Hippocampal formation (tissue), 2 donors: ENCODE measurements at places on chromosomes 16 and 17.

DNA sequence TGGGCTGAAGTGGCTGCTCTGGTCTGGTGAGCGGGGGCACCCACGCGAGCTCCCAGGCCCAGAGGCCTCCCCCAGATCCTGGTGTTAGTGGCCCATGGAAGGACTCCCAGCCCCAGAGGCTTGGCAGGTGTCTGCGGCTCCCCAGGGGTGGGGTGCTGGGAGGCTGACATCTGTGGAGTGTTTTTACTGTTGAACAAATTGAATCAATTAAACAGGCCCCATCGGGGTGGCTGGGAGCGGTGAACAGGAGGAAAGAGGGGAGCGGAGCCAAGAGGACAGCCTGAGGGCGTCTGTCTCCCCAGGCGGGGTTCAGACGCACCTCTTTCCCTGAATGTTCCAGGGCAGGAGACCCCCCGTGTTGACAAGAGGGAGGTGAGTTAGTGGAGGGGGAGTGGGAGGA lies 29.9 kb downstream of the ACTG1 start:
- DNase-seq: no peak

GRCh38 chr16:72612256-72612655 lies 435.7 kb downstream of the ZFHX3 start:
- no peak for DNase-seq

DNA sequence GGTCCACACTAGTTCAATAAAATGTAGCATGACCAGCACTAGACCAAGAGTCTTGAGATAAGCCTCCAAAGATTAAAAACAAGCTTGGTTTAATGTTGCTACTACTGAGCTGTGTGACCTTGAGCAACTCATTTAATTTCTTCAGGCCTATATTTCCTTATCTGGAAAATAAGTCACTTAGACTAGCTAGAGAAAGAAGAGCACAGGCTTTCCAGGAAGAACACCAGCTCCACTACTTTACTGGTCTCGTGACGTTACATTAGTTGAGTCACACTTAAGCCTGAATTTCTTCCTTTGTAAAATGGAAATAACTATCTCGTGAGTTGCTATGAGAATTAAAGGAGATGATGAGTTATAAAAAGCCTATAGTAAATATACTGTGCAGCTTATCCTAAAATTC lies 5.4 kb downstream of the HELZ start:
- no peak for DNase-seq

- no peak for DNase-seq
Observed at GRCh38 chr17:79810130-79811010, 13.5 kb upstream of the CBX8 start.

DNA sequence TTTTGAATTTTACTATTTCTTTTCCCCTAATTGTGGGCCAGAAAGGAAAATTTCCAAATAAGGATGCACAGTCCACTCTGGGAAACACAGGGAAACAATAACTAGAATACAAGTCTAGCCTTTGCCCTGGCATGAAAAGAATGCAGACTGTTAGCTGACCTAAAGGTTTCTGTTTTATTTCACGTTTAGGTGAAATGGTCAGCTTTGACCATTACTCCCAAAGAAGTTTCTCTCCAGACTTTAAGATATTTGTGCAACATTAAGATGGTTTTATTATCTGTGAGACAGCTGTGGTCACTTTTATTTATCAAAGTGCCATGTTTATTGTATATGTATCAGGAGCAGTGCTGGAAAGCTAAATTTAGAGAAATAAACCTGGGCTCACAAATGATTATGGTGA lies 163.9 kb downstream of the SPECC1 start:
- no peak for DNase-seq

DNA sequence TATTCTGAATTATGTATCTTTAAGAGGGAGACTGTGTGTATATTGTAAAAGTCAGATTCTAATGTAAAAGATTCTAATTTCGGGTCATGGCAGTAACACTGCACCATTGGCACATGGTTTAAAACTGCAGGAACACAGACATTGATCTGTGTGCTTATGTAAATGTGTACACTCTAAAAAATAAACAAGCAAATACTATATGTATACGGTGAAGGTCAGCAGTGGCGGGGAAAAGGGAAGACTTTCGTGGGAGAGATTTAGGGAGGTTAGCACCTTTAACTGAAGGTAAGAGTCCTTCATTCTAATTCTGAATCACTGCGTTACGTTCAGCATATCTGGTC lies 157.8 kb upstream of the FAM20A start:
- no peak for DNase-seq

GRCh38 chr17:28745786-28746411 lies 2.1 kb downstream of the TRAF4 start:
- no peak for DNase-seq

DNA sequence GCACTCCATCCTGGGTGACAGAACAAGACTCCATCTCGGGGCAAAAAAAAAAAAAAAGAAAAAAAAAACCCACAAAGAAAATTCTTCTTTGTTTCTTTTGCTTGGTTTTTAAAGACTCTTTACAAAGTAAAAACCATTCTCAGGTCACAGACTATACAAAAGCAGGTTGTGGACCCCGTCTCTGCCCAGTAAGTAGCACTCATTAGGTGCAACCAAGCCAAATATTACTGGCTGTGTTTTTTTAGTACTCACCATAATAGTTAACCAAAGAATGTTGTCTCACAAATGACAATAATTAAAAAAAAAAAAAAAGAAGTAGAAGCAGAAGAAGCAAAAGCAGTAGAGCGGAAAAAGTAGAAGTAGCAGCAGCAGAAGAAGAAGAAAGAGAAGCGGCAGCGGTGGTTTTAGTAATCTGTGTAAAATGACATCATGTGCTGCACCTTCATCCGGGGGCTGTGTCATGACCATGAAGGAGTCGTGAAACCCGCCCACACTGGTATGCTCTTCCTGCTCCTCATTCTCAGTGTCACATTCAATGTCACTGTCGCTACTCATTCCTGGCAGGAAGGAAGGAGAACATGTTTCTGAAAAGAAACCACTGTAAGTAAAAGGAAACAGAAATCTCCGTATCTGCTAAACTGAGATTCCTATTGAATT lies 105.4 kb downstream of the TRIM37 start:
- no peak for DNase-seq

DNA sequence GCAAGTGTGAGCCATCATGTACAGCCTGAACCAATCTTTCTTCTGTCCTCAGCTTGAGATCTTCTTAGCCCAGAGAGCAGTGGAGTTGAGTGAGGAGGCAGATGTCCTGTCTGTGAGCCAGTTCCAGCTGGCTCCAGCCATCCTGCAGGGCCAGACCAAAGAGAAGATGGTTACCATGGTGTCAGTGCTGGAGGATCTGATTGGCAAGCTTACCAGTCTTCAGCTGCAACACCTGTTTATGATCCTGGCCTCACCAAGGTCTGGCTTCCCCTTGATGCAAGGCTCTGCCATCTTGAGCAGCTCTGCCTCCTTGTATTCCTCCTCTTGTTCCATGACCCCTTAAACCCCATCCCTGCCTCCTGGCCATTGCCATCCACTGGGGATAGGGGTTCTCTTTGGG lies 9.6 kb downstream of the CDK5RAP3 start:
- DNase-seq: no peak

DNA sequence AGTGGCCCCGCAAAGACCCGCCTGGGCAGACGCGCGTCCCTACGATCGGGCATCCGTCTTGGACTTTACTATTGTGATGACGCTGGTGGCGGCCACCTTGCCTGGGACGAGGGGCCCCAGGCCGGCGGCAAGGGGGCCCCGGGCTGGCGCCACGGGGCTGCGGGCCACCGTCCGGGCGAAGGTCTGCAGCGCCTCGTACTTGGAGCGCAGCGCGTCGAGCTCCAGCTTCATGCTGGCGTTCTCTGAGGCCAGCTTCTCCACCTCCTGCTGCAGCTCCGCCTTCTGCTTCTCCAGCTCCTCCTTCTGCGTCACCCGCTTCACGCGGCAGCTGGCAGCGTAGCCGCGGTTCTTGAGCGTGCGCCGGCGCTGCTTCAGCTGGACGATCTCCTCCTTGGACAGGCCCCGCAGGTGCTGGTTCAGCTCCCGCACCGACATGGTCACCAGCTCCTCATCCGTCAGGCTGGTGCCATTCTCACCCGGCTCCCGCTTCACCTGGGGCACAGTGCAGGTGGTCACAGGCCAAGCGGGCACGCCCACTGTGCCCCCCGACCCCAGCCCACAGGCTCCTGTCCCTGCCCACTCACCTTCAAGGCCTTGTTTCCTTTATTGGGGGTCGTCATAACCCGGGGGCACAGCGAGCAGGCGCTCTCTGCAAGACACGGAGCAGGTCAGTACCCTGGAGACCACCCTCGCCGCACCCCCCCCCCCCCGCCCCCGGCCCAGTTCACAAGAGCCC lies 4.8 kb upstream of the SIRT7 start:
- no peak for DNase-seq

DNA sequence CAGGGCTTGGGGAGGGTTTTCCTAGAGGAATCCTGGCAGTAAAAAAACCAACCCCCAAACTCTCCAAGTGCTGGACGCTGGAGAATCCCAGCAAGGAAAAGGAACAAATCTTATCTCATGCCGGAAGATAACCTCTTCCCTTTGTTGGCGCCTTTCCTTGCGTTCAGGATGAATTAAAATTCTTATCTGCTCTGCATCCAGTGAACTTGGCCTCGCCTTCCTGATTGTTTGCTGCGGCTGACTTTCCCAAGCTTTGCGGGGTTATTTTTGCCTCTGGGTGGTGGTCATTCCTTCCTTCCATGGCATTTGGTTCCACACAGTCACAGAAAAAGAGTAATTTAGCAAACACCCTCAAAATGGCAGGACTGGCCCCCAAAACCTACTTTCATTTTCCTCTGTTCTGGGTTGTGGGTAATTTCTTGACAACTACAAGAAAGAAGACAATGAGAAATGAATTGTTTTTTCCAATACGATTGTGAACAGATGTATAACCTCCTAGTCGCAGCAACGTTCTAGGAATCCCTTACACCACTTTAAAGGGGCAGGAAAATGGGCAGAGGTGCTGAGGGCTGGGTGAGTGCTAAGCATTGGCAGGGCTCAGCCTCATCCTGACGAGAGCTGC lies 77.8 kb downstream of the MRC2 start:
- no peak for DNase-seq

GRCh38 chr17:36879027-36879426 lies 58.2 kb upstream of the LHX1 start:
- no peak for DNase-seq

GRCh38 chr17:10754861-10755591 lies 25.2 kb upstream of the TMEM220 start:
- DNase-seq: no peak
